H1 (cell line): ENCODE measurements at places on chromosomes 5 and 9.

- peak; percentile 75 for DNase-seq
These were observed 556 bp downstream of the PCDHGC3 start for GRCh38 chr5:141476132-141476911.

DNA sequence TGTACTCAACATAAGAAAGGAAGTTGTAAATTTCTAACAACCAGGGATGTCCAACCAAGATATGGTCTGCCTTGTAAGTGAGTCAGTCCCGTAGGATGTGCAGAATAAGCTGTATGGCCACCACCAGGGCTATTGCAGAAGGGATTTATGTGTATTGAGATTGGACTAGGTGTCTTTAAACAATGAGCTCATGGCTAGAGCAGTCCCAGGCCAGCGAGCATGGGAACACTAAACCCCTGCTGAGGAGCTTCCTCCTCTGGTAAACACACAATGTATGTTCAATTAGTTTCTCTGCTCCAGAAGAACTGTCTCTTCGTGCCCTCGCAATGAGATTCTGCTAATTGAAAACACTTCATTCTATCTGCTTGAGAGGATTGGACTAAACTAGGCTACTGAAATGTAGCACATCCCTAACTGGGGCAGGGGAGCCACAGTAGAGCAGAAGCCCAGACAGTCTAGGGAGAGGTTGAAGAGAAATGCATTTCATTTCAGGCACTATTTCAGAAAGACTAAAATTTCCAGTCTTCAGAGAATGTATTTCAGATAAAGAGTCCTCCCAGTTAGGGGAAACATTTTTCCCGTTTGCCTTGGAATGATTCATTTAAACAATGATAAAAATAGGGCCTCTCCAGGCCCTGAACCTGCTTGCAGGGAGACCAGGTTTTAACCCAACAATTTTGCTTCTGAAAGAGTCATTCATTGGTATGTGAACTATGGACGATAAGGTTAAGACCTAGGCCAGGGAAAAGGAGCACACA, 154.7 kb downstream of the FAM114A2 start:
- no peak for DNase-seq

DNA sequence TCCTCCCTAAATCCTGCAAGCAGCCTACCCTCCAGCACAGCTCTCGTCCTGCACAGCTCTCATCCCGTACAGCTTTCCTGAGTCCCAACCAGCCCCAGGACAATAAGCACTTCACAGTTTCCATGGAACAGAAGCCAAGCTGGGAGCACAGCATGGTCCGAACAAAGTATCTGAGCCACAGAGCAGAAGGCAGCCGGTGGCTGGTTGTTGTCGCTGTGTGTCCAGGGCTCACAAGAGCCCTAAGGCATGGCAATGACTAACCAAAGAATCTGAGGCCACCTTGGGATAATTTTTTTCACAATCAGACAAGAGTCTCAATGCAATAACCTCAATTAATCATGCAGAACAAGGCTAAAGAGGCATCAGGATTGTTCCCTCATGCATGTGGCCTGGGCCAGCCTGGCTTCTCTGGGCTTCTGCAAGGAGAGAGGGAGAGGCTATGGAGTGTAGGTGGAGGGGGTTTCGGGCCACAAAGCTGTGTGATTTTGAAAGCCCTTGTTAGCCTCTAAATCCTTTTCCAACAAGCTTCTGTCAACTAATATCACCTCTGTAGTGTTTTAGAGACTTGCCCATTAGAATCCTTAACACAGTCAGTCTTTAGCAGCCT, 323.4 kb downstream of the PIK3R1 start:
- no peak for DNase-seq

DNA sequence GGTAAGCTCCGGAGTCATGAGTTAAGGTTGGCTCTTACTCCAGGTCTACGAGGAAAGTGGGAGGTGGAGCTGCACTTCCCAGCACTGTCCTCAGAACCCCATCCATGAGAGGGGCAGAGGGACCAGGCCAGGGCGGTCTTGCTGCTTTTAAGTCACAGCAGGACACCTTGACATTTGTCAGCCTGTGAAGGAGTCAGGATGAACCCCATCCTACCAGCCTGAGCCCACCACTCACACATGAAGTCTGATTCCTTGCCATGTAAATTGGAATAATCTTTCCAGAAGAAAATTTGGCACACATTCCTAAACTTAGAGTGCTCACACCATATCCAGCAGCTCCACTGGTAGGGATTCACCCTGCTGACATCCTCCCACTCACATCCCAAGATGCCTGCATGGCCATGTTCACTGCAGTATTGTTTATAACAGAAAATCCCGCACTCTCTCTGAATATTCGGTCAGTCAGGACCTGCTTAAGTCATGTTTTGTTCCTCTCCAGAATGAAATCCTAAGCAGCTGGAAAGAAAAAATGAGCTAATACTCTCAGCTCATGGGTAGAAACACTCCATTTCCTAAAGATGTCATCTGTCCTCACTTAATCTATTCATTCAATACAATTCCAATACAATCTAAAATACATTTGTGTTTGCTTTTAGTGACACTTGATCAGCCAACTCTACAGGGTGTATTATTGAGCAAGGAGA, 79.3 kb upstream of the COL5A1 start:
- no peak for DNase-seq

- no peak for DNase-seq
These were observed 2.1 kb upstream of the PGGT1B start for GRCh38 chr5:115264786-115265185.

- no peak for DNase-seq
These were observed 50.0 kb downstream of the HRH2 start for GRCh38 chr5:175707751-175708375.

GRCh38 chr9:13131991-13132390, 147.5 kb downstream of the MPDZ start:
- DNase-seq: no peak

- DNase-seq: no peak
These were observed 11.9 kb upstream of the PLCXD3 start for GRCh38 chr5:41522193-41522786.

GRCh38 chr9:105836936-105837660, 142.8 kb downstream of the TMEM38B start:
- DNase-seq: no peak

GRCh38 chr5:134958755-134959154, 9.0 kb upstream of the CATSPER3 start:
- peak; percentile 46 for DNase-seq

GRCh38 chr5:68173007-68173406, 42.5 kb upstream of the PIK3R1 start:
- no peak for DNase-seq

DNA sequence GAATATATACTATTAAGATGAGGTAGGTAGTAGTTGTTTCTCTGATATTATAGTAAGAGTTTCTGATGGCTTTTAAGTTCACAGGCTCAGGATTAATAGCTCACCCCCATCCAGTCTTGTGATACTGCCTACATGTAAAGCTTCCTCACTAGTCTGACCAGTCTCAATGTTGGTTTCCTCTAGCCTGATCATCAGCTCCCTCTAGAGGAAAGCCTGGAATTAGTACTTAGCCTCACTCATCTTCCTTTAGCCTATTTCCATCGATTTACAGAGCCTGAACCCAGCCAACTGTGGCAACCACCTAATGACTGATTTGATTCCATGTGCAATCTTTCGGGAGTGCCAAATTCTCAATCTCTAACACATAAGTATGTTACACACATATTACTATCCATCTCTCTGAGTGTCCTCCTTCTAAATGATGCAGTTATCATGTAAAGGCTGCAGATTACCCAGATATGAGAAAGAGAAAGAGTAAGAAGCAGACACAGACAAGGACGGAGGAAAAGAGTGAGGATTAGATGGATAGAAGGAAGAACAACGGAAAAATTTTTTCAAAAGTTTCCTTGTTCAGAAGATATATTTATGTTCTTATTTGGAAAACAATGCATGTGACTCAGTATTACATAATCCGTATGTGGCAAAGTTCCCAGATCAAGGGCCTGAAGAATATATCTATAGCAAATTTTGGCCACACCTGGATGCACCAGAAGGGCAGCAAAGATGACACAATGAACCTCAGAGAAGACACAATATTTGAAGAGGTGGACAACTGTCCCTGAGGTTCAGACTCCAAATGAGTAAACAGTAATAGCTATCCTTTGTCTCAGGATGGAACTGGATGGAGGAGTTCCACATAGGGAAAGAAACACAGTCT, 333.7 kb downstream of the ELAVL2 start:
- DNase-seq: peak; percentile 15

GRCh38 chr5:72584466-72584865, 77.3 kb upstream of the ZNF366 start:
- no peak for DNase-seq

DNA sequence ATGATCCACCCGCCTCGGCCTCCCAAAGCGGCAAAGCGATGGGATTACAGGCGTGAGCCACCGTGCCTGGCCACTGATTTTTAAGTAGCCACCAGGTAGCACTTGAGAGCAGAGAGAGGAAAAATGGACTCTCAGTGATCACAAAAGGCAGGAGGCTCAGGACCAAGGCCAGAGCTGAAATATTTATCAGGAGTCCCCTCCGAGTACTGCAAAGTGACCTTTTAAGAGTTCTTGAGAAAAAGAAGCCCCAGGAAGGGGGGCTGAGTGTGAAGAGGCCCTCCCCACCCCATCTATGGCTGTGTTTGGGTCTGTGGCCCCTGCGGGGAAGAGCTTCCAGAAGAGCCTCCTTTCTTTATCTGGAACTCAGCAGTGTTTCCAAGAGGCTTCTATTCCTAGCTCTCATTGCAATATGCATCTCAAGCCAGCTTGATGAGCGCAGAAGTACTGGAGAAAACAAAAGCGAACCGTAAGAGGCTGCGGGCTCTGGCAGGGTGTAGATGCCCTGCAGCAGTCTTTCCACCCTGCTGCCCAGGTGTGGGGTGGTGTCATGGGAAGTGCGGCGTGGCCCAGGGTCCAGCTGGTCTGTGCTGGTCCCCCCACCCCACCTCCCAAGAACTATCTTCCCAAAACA, 75.5 kb upstream of the CDK20 start:
- no peak for DNase-seq

- no peak for DNase-seq
These were observed 53.6 kb downstream of the KIAA0825 start for GRCh38 chr5:94564812-94565211.

DNA sequence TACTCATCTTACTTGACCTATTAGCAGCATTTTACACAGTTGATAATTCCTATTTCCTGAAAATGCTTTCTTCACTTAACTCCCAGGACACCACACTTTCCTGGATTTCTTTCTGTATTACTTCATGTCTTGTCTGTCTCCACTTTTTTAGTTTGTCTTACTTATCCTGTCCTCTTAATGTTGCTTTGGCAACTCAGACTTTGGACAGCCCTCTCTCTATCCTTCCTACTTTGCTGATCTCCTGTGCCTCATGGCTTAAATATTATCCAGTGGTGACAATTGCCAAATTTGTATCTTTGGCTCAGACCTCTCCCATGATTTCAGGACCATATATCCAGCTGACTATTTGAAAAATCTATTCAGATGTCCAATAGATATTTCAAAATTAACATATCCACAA, 39.8 kb upstream of the NUDT12 start:
- no peak for DNase-seq

GRCh38 chr5:160852049-160852448, at the start of gene ATP10B:
Gene ATP10B, minus strand, starts transcription at chr5:160852211. Its CDS starts 164,137 bp downstream, at chr5:160688074.
- DNase-seq: no peak

GRCh38 chr5:40733434-40733833, 22.3 kb downstream of the TTC33 start:
- no peak for DNase-seq

DNA sequence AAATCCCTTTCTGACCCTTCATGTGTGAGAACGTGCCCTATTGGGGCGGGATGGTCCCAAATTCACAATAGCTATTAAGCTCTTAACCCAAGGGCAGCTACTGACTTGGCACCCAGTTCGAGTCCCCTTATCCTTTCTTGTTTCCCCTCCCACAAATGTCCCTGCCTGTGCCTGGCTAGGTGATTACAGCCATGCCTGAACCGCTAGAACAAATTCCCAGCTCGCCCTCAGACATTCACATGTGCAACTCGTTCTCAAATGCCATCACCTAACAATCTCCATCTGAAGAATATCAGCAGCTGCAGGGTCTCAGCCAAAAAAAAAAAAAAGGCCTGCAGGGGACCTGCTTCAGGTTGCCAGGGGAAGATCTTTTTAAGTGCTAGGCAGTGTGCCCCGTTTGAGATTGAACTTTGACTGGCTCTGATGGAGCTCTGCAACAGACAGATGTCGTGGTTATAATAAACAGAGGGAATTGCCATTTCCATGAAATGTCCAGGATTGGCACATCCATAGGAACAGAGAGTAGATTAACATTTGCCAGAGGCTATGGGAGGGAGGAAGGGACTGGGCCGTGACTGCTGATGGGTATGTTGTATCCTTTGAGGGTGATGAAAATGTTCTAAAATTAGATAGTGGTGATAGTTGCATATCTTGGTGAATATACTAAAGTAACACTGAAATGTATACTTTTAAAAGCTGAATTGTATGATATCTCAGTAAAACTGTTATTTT, 347.2 kb upstream of the WWC1 start:
- DNase-seq: no peak

GRCh38 chr5:125411744-125412560, 665.5 kb upstream of the ZNF608 start:
- no peak for DNase-seq

GRCh38 chr5:106135473-106135872, 1535.3 kb downstream of the EFNA5 start:
- no peak for DNase-seq

DNA sequence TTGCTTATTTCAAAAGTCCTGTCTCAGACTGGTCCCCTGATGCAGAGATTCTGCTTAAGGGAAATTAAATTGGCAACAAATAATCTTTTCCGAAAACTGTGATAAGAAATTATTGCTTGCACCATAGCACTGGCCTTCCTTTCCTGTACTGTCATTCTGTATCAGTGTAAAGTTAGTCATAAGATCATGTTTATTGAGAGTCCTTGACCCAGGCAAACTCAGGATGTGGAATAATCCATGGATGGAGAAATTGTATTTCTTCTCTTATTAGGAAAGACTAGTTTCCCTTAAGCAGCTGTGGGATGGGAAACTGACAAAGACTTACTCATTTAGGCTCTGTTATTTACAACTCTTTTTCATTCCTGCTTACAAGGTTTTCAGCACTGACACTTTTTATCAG, 83.0 kb upstream of the RANBP6 start:
- no peak for DNase-seq

- DNase-seq: no peak
These were observed 347.0 kb upstream of the ADAMTSL1 start for GRCh38 chr9:18126831-18127498.

DNA sequence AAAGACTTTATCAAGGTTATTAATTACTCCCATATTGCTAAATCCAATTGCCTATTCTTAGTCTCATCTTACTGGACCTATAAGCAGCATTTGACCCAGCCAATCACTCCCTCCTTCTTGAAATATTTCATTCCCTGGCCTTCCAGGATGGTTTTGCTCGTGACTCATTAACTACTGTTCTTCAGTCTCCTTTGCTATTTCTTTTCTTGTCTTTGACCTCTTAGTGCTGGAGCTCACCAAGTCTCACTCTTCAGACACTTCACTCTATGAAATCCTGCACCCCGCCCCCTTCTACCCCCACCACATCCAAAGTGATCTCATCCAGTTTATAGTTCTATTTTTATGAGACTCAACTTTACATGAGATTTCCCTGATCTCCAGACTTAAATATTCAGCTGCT, 803.1 kb upstream of the WWC1 start:
- no peak for DNase-seq

- DNase-seq: no peak
These were observed 7.7 kb upstream of the RPL26L1 start for GRCh38 chr5:172951371-172952033.

GRCh38 chr5:134948911-134949310, 18.8 kb upstream of the CATSPER3 start:
- no peak for DNase-seq
